ENCODE measurements at places on chromosomes 6 and 20.

DNA sequence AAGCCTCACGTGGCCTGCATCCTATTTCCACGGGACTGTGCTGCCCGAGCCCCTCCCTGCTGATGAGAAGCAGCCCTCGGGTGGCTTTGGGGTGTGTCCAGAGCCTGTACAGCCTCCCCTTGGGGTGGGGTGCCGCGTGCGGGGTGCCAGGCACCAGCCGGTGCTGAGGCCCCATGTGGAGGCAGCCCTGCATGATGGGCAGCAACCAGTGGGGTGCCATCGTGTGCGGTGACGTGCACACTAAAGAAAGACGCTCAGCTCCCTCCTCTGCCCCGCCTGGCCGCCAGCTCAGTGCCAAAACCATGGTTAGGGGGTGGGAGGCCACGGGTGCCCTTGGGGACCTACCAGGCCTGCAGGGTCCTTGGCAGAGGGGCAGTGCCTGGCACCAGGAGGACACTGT, 26.2 kb downstream of the NTSR1 start:
- DNase-seq: no peak

- DNase-seq: no peak
Measured at GRCh38 chr6:146027586-146028251, 1.1 kb upstream of the GRM1 start.

- no peak for DNase-seq
Measured at GRCh38 chr6:111114482-111114881, 27.2 kb downstream of the SLC16A10 start.

- DNase-seq: no peak
Measured at GRCh38 chr6:157222201-157222981, 100.9 kb downstream of the TMEM242 start.

- DNase-seq: no peak
Measured at GRCh38 chr6:39524007-39524406, 201.2 kb downstream of the KIF6 start.

- DNase-seq: no peak
Measured at GRCh38 chr6:156474507-156475120, 302.6 kb upstream of the ARID1B start.

DNA sequence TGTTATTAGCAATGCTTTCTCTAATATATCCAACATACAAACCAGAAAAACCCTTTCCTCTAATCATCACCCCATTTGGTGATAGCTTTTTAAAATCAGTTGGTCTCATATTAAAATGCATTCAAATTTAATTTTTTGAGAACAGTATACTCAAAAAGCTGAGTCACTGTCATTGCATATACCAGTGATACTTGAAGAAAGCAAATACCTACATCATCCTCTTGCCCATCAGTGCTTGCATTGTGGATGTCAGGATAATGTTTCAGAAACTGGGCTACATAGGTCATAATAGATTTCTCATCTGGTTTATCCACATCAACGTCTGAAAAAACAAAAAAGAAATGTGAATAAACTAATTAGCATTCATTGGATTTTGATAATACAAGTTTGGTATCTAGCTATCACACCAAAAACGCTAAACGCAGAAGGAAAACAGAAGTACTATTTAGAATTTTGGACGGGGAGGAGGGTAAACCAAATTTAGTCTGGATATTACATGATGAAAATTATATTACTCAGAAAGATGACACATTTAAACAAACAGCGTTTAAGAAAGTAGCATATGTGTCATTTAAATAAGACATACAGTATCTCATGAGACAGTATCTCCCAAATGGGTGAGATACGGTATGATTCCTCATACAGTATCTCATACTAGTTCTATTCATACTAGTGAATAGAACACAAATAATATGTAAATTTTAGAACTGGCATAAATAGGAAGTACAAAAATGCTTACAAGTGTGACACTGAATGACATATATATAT, 134.6 kb downstream of the SYNE1 start:
- DNase-seq: no peak

Measured in T follicular helper cell (primary cell).